ENCODE measurements at places on chromosomes 1 and 21.
A peak's percentile ranks its signal among the peaks of the same experiment; 100 is the strongest.

GRCh38 chr1:247295274-247295684 lies 36.4 kb downstream of the ZNF496 start:
- no peak for DNase-seq

- DNase-seq, result no peak
Observed at GRCh38 chr1:59432531-59433439, 135.9 kb downstream of the FGGY start.

DNA sequence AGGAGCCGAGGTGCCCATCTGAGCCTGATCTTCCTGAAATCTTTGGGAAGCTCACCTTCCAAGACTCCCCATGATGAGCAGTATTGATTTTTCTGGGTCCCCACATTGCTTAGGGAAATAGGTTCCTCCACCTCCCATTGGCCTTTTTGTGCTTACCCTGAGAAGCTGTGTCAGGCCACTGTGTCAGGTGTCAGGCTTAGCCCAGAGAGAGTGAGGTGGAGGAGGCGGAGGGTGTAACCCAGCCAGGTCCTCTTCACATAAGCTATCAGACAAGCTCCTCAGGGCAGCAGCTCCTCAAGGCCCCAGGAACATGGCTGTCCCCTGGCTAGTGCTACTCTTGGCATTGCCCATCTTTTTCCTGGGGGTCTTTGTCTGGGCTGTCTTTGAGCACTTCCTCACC lies 352 bp downstream of the AADACL4 start:
- DNase-seq, result no peak

DNA sequence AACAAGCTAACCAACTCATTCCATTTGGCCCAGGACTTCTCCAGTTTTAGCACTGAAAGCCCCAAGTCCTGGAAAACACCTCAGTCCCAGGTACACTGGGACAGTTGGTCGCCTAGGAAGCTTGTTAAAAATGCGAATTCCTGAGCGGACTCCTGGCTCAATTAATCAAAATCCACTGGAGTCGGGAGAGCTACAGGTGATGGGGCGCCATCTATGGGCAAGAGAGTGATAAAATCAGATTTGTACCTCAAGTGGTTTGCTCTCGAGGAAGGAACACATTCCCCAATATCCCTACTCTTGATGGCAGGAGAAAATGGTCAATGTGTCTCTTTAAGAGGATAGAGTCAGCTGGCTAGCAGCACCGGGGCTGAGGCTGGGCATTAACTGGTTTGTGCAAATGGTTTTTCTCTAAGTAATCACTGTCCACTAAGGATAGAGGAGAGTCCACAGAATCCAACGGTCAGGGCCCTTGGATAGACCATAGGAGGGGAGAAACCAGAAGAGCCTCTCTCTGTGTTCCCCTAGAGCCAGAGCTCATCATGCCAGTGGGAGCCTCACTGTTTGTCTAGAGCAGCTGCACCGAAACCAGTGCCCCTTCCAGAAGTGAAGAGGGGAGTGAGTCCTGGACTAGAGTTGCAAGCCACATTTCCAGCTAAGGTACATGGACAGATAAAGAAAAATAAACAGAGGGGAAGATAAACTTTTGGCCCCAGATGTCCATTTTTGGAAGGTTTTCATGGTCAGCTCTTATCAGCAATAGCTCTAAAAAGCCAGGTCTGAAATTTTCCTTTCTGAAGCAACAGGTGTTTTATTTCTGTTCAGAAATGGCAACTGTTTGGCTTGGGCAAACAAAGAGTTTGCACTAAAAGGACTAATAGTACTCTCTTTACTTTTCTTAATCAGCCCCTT lies 148.5 kb downstream of the TENT5C start:
- DNase-seq, result peak; percentile 39

- no peak for DNase-seq
Observed at GRCh38 chr1:182841368-182841988, 2.3 kb downstream of the DHX9 start.

DNA sequence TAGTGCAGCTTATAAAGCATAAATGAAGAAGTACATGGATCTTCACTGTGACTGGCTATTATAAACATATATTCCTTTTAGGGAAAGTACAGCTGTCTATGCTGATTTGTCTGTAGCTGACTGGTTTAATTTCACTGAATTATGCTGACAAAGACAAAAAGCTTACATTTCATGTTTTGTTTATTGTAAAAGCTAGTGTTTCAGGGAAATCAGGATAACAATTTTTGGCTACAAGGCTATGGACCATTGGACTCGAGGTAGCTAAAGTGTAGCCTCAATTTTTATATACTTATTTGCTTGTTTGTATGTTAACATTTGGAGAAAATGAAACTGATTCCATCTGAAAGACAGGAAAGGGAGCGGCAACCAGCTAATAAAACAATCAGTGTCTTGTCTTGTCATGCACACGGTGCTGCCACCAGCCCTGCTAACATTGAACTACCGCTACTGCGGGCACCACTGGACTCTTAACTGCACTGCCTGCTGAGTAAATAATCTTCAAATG lies 480.2 kb downstream of the COL11A1 start:
- no peak for DNase-seq

GRCh38 chr1:81607086-81607485 lies 193.6 kb upstream of the ADGRL2 start:
- no peak for DNase-seq

DNA sequence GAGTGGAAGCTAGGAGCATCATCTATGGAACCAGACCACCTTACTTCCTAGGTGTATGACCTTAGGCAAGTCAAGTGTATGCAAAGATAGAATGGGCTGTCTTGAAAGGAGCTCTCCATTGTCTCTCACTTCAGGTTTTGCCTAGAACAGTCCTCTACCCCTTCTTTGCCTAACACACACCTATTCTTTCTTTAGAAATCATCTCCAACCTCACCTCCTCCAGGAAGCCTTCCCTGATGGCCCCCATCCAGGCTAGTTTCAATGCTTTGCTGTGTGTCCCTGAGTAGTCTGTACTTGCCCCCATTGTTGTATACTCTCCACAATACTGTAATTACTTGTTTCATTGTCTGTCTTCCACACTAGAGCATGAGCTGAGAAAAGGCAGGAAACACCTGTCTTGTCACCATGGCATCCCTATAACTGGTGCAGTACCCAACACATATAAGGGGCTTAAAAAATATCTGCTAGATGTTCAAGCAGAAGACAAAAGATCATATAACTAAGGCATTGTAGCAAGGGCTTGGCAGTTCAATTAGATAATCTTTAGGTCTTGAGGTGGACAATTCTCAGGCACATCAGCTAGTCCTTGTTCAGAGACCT lies 83.0 kb downstream of the RRAGC start:
- no peak for DNase-seq

DNA sequence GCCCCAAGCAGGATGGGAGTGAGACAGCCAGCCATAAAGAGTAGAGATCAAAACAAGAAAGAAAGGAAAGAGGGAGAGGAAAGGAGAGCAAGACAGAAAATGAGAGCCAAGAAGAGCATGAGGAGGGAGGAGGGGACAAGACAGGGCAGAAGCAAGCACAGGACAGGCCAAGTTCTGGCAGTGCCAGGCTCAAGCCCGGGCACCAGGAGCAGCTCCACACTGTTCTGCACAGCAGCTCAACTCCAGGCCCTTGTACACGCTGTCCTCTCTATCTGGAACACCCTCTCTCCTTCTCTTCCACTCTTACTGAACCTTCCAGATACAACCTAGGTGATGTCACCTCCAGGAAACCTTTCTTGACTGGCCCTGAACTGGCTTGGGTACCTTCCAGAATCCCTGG lies 11.7 kb downstream of the IFFO2 start:
- DNase-seq, result no peak

DNA sequence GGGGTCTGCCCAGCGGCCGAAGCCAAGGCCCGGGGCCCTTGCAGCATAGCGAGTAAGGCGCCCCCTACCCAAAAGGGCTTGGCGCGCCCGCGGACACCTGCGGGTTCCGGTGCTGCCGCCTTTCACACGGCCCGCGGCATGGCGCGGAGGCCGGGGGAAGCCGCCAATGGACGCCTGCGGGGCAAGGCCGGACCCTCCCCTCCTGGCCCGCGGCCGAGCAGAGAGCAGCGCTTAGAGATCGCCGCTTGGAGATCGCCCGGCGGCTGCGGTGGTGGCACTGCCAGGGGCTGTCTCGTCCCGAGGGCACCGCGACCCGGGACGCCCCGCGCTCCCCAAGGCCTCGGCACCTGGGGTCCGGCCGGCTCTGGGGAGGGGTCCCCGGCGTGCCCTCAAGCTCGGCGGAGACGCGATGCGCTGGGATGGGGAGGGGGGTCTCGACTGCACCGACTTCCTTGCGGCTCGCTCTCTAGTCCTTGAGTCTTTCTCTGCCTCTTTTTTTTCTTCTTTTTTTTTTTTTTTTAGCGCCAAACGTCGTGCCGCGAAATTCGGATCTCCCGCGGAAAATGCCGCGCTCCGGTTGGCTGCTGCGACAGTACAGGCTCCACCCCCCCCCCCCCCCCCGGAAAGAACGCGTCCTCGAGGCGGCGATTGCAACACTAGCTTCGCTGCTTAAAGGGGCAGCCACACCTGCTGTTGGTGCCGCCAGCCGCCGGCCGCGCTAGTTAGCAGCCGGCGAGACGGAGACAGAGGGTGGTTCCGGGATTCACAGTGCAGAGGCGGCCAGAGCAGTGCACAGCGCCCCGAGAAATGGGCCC lies at the start of gene E2F2:
Gene E2F2, minus strand, starts transcription at position 487 of the 815 bp plus-strand sequence. Its CDS starts 440 bp downstream, at position 47.
- DNase-seq, result peak; percentile 78

GRCh38 chr1:56522680-56523079 lies 56.7 kb downstream of the PLPP3 start:
- DNase-seq, result no peak

Data from activated gamma-delta T cell treated with Interleukin-2 at 50 U/mL for 16 hours (primary cell).